ENCODE measurements at places on chromosomes 1 and 21.

- DNase-seq, result no peak
Observed at GRCh38 chr1:181148636-181149035, 60.1 kb downstream of the IER5 start.

DNA sequence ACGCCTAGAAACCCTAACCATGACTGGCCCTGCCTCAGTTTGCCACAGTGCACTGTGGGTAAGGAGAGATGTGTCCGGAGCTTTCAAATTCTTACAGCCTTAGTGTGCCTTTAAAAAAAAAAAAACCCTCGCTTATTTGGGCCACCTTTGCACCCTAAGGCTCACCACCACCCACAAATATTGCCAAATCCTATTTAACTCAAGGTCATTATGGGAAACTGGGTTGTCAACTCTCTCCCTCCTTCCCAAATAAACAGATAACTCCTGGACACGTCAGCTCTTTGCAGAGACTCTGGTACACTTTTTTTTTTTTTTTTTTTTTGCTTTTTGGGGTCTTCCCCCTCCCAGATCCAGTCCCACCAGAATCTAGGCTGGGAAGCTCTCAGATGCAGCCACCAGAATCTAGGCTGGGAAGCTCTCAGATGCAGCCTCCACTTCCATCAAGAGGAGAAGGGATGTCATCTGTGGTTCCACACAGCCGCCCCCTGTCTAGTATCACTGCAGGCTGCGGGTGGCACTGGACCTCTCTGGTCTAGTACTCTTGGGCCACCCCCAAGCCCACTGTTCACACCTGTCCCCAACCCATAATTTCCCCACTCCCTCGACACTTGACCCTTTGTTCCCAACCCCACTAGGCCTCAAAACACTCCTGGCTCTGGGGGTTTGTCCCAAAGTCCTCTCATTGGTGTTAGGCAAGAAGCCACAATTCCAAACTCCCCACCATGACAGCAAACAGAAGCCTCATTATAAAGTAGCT is 3.4 kb downstream of the DHRS3 start:
- DNase-seq, result no peak

GRCh38 chr1:41158147-41158875 is 83.8 kb downstream of the SCMH1 start:
- DNase-seq, result no peak

DNA sequence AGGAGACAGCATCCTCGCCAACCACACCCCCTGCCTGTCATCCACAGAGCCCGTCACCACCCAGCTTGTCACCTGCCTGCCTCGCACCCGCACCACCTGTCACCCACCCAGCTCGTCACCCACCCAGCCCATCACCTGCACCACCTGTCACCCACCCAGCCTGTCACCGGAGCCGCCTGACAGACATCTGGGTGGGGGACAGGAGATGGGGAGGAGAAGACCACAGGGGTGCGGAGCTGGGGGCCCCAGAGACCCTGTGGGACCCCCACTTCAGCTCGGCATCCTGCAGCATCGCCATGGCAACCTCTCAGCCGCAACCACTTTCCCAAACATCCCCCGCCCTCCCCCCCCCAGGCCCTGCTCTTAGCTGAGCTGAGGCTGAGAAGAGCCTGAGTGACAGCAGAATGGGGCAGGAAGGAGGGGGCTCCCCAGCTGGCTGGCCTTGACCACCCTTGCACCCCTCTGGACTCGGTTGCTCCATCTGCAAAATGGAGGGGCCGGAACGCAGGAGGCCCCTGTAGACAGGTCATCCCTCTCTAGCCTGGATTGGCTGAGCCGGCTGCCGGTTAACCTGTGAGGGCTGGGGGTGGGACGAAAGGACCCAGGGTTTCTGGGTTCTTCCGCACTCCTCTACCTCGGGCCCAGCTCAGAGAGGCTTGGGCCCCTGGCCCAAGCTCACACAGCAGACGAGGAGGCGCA is 11.6 kb downstream of the AHDC1 start:
- DNase-seq, result no peak

DNA sequence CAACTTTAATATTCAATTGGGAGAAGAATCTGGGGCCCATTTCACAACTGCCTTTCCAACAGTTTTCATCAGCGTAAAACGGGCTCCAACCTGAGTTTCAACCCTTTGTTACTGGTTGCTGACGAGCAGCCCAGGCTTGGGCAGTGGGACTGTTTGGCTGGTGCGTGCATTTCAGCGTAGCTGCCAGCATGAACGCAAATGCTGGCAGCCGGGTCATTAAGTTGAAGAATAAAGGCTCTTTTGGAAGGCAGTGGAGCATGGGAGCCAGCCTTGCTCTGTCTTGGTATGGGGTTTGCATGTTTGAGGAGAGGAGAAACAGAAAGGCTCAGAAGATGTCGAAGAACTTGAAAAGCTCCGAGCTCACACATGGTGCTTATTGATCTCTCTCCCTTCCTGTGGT is 40.7 kb downstream of the WDR3 start:
- DNase-seq, result no peak

GRCh38 chr1:226814751-226815537 is 55.5 kb upstream of the PSEN2 start:
- DNase-seq, result no peak

GRCh38 chr21:31064803-31065202 is 26.5 kb upstream of the KRTAP19-8 start:
- no peak for DNase-seq

DNA sequence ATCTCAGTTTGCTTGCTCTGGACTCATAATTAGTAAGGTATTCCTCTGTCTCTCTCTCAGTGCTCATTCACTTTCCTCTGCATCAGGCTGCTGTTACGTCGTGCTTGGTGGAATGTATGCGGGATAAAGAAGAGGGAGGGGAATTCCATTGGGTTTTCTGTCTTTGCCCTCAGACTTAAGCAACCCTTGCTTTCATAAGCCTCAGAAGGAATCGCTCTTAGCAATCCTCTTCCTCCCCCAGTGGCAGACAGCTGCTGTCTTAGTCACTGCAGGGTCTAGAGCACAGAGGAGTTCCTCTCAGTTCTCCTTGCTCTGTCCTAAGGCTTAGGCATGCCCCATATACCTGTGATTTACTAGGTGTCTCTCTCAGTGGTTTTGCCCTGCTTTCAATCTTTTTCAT is 19.1 kb upstream of the NTMT2 start:
- DNase-seq, result no peak

DNA sequence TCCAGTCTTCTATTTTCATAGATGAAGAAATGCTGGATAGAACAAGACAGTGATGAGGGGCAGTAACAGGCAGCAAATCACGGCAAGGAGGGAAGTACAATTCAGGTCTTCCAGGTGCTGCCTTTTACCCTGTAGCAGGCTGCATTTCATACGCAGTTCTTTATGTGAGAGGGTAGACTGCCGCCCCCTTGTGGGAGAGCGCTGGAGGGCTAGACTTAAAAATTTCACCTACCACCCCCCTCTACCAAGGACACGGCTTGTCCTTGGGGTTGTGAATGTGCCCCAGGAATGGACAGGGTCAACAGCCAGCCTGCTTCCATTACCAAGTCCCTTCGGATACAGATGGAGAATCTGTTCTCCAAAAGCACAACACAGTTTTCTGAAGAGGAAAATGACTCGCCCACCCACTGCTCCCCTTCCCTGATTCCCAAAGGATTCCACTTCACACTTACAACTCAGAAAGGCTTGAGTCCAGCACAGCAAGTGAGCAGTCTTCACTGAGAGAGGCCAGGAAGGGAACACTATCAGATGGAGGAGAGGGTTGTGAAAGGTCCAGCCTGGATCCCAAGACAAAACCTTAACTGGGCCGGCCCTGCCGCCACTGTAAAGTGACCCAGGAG is 7.4 kb downstream of the WDR77 start:
- peak; percentile 67 for DNase-seq

DNA sequence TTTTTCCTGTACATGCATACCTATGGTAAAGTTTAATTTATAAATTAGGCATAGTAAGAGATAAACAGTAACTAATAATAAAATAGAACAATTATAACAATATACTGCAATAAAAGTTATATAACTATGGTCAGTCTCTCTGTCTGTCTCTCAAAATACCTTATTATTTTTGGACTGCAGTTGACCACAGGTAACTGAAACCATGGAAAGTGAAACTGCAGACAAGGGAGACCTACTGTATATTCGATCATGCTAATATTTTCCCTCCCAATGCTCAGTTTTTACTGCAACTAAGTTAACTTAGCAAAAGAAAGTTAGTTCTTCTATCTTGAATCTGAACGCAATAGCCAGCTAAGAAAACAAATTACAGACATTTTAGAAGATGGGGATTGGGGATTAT is 12.3 kb upstream of the DHX9 start:
- DNase-seq, result no peak

GRCh38 chr1:59317780-59318179 is 20.9 kb downstream of the FGGY start:
- DNase-seq, result no peak

DNA sequence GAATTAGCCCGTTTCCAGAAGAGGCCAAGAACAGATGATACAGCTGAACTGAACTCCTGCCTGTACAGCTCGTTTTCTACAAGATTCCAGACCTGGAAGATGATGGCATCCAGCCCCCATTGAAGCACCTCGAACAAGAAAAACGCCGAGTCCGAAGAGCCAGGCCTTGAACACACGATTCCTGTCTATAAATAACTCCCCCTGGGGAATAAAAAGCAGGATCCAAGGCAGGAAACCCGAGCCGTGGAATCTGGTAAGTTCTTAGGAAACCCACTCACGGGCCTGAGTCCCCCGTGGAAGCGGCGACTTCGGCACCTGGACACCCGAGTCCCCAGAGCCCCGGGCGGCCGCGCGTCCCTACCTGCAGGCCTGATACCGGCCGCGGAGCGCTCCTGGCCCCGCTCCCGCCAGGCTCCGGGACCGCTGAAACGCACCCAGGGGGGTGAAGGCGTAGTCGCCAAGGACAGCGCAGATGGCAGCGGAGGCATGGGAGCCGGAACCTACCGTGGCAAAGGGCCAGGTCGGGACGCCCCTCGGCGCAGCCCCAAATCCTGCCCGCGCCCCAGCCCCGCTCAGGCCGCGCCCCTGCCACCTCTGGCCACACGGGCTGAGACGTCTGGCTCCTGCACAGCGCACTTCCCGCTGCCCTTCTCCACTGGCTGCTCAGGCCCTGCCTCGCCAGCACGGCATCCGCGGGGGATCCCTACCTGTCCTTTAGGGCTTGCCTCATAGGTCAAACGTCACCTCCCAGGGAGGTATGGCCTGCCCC is 14.0 kb upstream of the HLCS start:
- no peak for DNase-seq

- no peak for DNase-seq
Observed at GRCh38 chr1:115060501-115060900, 28.8 kb downstream of the TSPAN2 start.

DNA sequence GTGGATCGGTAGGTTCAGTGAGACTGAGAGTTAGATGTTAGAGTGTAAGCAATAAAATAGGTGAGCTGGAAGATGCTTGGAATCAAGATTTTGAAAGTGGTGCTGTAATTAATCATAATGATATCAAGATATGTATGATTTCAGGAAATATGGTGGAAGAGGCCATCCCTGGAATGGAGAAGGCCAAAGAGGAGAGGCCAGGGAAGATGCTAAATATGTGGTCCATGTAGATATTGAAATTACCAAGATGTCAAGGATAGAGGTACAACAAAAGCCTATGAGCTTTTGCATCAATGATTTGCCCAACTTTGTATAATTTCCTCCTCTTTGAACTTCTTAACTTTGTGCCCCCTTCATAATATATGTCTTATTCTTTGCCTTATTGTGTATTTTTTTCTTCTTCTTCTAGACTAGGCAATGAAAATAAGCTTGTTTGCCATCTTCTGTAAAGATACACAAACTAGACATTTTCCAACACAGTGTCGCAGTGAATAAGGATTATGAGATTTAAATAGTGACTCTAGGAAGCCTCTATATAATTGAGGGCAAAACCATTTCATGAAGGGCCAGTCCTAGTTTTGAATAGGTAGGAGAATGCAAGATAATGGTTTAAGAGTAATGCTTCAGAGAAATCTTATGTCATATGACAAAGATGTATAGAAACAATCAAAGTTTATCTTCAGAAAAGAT is 8.9 kb downstream of the PTGS2 start:
- DNase-seq, result no peak

DNA sequence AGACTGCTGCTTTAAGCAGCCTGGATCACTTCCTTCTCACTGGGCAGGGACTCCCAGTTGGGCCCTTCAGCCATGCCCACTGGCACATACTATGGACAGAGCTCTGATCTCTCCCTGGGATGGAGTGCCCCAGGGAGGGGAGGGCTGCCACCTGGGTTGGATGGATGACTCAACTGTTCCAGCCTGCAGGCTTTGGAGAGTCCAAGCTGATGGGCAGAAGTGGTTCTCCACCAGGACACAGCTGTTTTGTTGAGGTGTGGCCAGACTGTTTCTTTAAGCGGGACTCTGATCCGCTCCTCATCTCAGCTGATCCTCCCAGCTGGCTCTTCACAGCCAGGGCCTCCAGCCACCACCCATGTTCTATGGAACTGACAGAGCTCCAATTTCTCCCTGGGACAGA is 166.9 kb downstream of the MAGI3 start:
- DNase-seq, result no peak

- DNase-seq, result no peak
Observed at GRCh38 chr1:201890806-201891450, 2.2 kb downstream of the SHISA4 start.

DNA sequence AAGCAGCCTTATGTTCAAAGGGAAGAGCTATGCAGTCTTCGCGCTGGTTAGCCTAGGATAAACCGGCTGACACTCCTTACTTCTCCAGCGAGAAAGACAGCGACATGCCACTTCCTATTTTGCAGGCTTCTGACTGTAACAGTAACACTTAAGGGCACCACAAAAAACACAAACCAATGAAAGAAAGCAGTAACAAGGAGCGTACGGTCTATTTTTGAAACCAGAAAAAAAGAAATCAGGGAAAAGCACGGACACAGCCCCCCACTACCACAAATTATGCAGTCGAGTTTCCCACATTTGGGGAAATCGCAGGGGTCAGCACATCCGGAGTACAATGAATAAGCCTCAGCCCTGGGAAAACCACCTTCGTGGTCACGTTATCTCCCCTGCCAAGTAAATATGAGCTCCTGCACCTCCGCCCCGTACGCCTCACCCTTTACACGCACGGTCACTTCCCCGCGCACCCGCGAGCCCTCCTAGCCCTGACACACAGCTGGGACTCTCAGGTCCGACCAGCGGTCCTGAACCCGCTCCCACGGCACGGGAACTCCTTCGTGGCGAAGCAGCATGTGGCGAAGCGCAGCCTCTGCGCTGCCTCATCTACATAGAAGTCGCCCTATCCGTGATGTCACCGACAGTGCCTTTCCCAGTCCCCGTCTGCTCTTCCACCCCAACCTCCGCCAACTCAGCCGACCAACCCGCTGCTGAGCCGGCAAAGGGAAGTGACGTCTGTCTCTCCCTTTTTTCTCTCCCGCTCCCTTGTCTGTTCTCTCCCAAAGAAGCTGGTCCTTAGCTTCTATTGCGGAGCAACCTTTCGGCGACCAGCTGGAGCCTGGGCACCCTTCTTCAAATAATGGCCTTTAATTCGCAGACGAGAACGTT is 40.9 kb upstream of the PPIAL4F start:
- DNase-seq, result peak; percentile 69

DNA sequence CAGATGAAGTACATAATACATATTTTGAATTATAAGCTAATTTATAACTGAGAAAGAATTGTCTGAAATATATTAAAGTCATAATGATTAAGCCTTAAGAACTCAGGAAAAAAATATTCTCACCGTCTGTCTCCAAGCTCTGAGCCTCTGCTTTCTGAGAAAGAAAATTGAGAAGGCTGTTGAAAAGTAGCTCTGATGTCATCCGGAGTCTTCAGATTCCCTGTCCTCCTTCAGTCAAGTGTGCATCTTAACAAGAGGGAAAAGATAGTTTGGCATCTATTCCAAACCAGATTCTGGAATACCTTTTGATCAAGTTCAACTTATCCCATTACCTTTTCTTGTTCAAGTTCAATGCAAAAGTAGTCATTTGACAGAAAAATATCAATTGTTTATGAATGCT is 50.6 kb downstream of the NRIP1 start:
- no peak for DNase-seq

All from activated T-cell treated with anti-CD3 and anti-CD28 coated beads, Interleukin-2, amount 50 U/mL, for 72 hours (primary cell).